ENCODE measurements at places on chromosomes 1 and 21.

DNA sequence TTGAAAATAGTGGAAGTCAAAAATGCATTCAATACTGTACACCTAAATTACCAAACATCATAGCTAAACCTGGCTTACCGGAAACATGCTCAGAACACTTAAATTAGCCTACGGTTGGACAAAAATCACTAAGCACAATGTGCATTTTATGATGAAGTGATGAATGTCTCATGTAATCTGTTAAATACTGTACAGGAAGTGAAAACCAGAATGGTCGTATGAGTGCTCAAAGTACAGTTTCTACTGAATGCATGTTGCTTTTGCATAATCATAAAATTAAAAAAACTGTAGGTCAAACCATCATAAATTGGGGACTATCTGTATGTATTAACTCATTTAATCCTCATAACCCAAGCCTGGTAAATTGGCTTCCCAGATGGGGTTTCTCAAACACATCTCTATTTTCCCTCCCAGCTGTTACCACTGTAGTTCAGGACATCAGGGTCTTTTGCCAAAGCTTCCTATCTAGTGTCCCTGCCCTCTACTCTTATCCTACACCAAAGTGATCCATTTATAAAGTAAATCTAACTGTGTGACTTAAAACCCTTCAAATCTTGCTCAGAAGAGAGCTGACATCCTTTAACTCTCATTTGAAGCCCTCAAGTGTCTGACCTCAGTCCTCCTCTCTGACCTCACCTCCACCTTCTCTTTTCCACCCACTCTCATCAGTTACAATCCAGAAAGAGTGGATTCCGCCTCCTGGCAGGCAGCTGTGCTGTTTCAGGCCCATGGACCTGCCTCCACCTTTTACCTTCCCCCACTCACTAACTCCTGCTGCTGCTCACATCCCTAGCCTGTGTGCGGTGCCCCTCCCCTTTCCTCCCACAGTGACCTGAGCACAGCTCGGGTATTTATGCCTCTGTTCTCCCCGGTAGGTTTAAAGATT lies 356.4 kb upstream of the ST6GALNAC5 start:
- no peak for DNase-seq

GRCh38 chr1:147611021-147611426 lies 59.3 kb downstream of the ACP6 start:
- DNase-seq: no peak

GRCh38 chr21:41759214-41759840 lies 7.5 kb downstream of the RIPK4 start:
- no peak for DNase-seq

DNA sequence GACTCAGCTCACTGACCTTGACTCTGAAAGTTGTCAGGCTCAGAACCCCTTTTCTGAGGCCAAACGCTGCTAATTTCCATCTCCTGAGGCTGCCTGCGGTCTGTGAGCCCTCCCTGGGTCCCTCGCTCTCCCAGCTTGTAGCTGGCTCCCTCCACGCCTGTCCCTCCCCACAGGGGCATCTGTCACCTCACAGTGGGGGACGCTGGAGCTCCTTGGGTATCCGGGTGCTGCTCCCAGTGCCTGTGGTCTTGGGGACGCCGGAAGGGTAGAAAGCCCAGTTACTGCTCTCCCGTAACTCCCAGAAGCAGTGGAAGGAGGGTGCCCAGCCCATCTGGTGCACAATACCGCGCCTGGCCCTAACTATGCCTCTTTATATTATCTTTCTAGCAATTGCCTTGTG lies 13.0 kb upstream of the MMEL1 start:
- DNase-seq: no peak

DNA sequence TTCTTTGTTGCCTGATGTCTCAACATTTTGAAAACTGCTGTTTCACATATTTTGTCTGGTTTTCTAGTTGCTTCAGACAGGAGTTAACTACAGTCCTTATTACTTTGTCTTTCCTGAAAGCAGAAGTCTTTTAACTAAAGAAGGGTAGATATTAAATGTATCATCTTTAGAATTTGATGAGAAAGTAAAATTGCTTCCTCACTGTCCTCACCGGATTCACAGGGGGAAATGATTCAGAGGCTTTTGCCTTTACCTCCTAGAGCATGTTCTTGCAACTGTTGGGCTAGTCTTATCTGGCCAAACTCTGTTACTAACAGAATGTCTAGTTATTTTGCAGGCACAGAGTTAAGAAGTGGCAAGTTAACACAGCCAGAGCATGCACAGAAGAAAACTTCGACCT lies 107.2 kb upstream of the VAV3 start:
- DNase-seq: no peak
